G401 (cell line): ENCODE measurements at places on chromosomes 2 and 18.

DNA sequence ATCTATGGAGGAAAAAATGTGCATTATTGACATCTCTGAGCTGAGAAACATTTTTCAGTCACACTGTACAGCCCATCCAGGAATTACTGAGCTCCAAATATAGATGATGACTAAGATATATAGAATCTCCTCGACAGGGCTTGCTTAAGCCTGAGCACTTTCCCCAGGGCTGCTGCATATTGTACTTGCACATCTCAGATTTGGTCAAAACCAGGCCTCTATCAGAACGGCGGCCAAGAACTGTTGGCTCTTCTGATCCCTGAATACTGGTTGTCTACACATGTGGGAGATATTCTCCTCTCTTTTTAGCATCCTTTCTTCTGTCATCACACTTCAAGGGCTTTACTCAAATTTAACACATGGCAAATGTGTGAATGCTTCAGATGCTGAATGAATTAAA is 201.5 kb upstream of the SLC35G4 start:
- DNase-seq: no peak

DNA sequence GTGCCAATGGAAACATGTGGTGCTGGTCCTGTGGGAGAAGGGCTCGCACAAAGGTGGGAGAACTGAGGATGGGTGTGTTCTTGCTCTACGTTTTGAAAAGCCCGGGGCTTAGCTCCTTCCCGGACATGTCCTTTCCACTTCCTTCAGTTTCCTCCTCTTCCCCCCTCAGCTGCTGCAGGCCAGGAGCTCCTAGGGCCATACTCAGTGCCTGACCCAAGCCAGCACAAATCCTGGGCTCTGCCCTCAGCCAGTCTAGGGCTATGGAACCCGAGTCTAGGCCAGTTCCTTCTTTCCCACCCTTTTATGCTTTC is 1.4 kb upstream of the SIX2 start:
- DNase-seq: no peak

DNA sequence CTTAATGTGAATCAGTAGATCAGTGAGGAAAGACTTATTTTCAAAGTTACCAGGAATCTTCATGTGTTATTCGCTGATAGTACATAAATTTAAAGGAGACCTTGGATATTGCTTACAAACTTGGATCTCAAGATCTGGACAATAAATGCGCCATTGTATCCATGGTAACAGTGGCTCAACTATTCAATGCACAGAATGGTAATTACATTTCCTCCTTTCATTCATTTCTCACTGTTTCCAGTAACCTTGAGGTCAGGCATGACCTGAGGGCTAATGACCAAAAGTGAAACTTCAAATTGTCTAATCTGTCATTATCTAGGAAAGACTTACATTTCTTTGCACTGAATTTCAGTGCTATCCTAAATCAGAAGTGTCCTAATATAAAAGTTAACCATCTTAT is 8.1 kb downstream of the LRP2 start:
- DNase-seq: no peak

DNA sequence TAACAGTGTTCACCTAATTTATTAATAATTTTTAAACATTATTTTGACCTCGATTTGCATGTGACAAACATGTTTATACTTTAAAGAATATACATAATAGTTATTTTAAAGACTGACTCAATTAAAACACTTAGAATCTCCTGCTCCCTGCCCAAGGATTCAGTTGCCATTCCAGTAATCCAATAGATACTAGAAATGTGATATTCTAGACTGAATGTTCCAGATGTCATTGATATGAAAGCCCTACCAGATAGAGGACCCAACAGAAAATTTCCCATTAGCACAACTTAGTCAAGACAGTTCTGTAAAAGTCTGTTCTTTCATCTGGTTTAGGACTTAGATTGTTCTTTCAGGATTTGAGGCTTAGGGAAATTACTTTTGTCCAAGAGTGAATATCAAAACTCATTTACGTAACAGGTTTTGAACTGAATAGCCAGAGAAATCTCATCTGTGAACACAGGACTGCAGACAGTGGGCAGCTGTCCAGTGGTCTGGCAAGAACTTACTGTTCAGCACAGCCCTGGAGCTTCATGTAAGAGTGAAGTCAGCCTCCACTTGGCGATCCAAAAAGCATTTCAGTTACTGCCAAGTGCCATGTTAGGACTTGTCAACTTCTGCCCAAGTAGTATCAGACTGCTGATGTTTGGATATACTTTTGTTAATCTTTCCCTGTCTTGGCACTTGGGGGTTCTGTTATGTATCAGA is 77.5 kb downstream of the OSBPL6 start:
- peak; percentile 40 for DNase-seq

GRCh38 chr2:22247466-22247865 is 1123.7 kb downstream of the TDRD15 start:
- no peak for DNase-seq
